ENCODE measurements at places on chromosomes 3 and 15.

- DNase-seq, result no peak
Observed at GRCh38 chr15:86036243-86036642, 43.4 kb upstream of the AGBL1 start.

DNA sequence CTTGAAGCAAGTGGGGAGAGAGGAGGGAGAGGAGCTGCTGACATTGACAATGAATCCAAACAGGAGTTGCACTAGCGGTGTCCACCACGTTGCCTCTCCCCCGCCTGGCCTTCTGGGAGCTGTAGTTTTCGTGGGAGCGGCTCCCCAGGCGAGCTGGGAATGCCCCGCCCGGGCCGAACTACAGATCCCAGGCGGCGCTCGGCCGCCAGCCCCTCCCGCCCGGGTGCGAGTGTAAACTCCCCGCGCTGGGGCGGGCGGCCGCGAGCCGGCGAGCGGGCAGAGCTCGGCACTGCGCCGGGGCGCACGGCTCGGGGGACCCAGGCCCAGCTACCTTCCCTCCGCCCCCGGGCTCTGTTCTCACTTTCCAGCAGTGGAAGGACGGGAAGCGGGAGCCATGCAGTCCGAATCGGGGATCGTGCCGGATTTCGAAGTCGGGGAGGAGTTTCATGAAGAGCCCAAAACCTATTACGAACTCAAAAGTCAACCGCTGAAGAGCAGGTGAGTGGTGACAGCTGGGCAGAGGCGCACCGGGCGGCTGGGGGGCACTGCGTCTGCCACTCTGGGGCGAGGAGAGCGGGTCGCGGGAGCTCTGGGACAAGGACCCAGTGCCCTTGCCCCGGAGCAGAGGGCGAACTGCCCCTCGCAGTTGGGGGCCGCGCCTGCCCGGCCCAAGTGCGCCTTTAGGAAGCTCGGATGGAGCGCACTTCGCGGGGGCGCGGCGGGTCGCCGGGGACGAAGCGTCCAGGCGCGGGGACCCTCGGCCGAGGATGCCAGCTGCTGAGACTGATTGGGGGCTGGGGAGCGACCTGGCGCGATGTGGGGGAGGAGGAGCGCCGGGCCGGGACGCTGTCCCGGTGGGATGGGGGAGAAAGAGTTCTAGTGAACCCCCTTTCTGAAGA is at the start of gene MITF:
Gene MITF (plus strand): TSS at position 261 of the 899 bp plus-strand sequence. CDS start 134 bp downstream, at position 395.
- DNase-seq, result peak; percentile 90

- DNase-seq, result no peak
Observed at GRCh38 chr3:189841473-189842205, 210.4 kb downstream of the TP63 start.

- DNase-seq, result no peak
Observed at GRCh38 chr15:33888176-33888575, 80.1 kb upstream of the CHRM5 start.

- DNase-seq, result no peak
Observed at GRCh38 chr3:38835939-38836338, 19.9 kb upstream of the SCN10A start.
